Activated CD8-positive, alpha-beta memory T cell treated with anti-CD3 and anti-CD28 coated beads, Interleukin-2, amount 10 ng/mL, durations not matched to agents 7 days and 5 days (primary cell): ENCODE measurements at places on chromosomes 16 and 17. TPM values are rescaled to one million over a fixed set of nuclear protein-coding genes. Genes with fewer than 3 reads are reported as not detected.

DNA sequence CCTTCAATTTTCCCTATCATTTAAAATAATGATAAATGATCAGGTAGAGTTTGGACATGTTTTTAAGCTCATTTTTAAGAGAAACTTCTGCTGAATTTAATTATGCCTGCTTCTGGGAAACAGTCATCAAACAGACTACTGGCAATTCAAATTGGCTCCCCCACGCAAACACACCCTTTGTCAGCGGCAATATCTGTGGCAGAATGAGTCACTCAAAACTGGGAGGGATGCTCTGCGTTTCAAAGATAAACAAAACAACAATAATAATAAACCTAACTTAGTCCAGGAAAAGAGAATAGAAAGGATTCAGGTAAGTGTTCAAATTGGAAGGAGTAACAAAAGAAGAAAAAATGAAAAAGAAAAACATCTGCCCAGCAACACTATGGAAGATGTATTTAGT, 108.1 kb upstream of the ERCC4 start:
- no peaks in the 10 kb centered on the region for H3K36me3 ChIP-seq
- DNase-seq, result no peak
- no peaks in the 10 kb centered on the region for H3K4me1 ChIP-seq
- no peak overlapping the region for H3K27ac ChIP-seq

DNA sequence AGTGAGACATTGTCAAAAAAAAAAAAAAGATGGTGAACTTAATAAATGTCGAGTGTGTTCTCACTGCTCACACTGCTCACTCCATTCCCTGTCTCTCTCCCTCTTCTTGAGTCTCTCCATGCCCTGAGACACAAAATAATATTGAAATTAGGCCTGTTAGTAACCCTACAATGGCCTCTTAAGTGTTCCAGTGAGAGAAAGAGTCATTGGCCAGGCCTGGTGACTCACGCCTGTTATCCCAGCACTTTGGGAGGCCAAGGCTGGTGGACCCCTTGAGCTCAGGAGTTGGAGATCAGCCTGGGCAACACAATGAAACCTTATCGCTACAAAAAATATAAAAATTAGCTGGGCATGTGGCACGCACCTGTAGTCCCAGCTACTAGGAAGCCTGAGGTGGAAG, 16.2 kb upstream of the CSF3 start:
- no peak overlapping the region for H3K4me3 ChIP-seq
- H3K27me3 ChIP-seq, result no peaks in the 10 kb centered on the region
- H3K36me3 ChIP-seq, result peaks cover 26% of the 10 kb centered on the region
- H3K4me1 ChIP-seq, result no peaks in the 10 kb centered on the region
- no peak overlapping the region for H3K27ac ChIP-seq

GRCh38 chr17:65841089-65841488, 279.6 kb upstream of the AXIN2 start:
- no peak for DNase-seq
- no peaks in the 10 kb centered on the region for H3K36me3 ChIP-seq
- H3K4me1 ChIP-seq, result no peaks in the 10 kb centered on the region
- H3K27ac ChIP-seq, result no peak overlapping the region
- H3K4me3 ChIP-seq, result no peak overlapping the region

DNA sequence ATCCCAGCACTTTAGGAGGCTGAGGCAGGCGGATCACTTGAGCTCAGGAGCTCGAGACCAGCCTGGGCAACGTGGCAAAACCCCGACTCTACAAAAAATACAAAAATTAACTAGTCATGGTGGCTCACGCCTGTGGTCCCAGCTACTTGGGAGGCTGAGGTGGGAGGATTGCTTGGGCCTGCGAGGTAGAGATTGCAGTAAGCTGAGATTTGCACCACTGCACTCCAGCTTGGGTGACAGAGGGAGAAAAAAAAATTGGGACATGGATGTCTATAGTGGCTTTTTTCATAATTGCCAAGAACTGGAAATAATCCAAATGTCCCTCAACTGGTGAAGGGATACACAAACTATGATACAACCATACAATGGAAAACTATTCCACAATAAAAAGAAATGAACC, 28.6 kb downstream of the OSBPL7 start:
- H3K27me3 ChIP-seq, result peaks cover 78% of the 10 kb centered on the region
- H3K27ac ChIP-seq, result no peak overlapping the region
- H3K4me1 ChIP-seq, result peaks cover 10% of the 10 kb centered on the region
- no peaks in the 10 kb centered on the region for H3K36me3 ChIP-seq
- no peak overlapping the region for H3K4me3 ChIP-seq
- no peak for DNase-seq

Gene CACNG5
- total RNA-seq, result not detected

Gene MAF
- total RNA-seq, result 32.6 TPM

- H3K4me1 ChIP-seq, result peaks cover 60% of the 10 kb centered on the region
- H3K4me3 ChIP-seq, result no peak overlapping the region
- H3K36me3 ChIP-seq, result no peaks in the 10 kb centered on the region
- no peak overlapping the region for H3K27ac ChIP-seq
- DNase-seq, result no peak
Observed at GRCh38 chr16:81552743-81553079, 108.1 kb downstream of the CMIP start.

DNA sequence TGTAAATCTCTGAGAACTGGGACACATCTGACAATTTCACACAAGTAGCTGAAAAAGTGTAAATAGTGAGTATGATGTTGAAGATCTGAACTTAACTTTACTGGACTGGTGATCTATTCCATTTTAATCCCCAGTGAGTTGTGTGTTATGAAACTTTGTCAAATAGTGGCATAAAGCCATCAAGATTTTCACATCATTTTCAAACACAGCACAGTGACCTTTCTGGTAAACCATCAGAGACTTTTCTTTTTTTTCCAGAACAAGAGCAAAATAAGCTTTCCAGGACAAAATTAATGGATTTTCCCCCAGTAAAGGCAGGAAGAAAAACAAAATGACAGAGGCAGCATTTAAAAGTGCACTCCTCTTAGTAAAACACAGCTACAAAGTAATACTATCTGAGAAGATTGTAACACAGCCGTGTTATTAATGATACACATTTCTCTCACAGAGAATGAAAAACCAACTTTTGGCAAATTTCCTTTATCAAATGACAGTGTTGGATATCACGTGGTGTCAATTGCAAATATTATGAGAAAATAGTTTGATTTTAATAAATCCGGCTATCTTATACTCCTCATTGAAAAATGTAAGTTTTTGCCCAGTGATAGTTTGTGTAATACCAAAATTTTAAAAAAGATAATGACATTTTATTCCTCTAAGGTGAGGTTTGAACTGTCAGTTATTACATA, 16.8 kb upstream of the COL1A1 start:
- H3K4me3 ChIP-seq, result no peak overlapping the region
- peaks cover 48% of the 10 kb centered on the region for H3K27me3 ChIP-seq
- H3K36me3 ChIP-seq, result no peaks in the 10 kb centered on the region
- no peak overlapping the region for H3K27ac ChIP-seq
- H3K4me1 ChIP-seq, result peaks cover 10% of the 10 kb centered on the region
- DNase-seq, result no peak
